Epithelial cell of proximal tubule (primary cell): ENCODE measurements at places on chromosomes 6 and 20.

DNA sequence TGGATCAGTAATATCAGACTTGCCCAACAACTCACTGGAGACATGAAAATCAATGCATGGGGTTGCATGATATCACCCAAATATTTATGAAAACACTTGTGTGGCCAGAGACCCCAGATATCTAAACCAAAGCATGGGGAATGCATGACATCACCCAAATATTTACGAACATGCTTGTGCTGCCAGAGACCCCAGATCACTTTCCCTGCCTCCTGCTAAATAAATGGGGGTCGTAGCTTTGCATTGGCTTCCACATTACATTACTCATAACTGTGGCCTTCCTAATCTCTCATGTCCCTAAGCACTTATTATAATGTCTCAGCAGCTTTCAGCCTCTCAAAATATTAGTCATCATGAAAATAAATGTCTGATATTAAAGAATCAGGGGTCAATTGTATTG is 838.0 kb upstream of the DEFB115 start:
- no peak for DNase-seq

- no peak for DNase-seq
These were observed 257.1 kb upstream of the TAB2 start for GRCh38 chr6:149060300-149060984.

GRCh38 chr6:53827531-53827930 is 32.7 kb downstream of the LRRC1 start:
- DNase-seq, result no peak

GRCh38 chr6:109870089-109870410 is 108.1 kb upstream of the GPR6 start:
- DNase-seq, result no peak

GRCh38 chr6:90559931-90560330 is 26.9 kb downstream of the MAP3K7 start:
- no peak for DNase-seq

DNA sequence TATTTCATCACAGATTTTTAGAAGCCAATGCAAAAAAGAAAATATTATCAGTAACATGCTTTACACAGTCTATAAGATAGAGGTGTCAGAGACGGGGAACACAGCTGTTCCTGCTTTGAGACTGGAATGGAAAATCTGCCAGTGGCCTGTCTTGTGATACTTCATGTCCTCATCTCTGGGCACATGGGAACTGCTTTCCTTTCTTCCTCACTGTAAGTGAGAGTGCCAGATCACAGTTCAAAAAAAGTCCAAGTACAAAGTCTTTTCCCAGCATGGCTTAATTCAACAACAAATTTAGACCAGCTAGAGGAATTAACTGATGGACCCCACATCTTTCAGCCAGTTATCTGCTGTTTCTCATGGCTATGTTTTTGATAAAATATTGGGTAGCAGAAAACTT is 490.4 kb downstream of the CDKAL1 start:
- DNase-seq, result no peak

GRCh38 chr6:150142670-150143515 is at the start of gene PPP1R14C:
TSS of gene PPP1R14C (plus strand) at chr6:150143044. CDS start at chr6:150143193, 149 bp downstream.
- no peak for DNase-seq

DNA sequence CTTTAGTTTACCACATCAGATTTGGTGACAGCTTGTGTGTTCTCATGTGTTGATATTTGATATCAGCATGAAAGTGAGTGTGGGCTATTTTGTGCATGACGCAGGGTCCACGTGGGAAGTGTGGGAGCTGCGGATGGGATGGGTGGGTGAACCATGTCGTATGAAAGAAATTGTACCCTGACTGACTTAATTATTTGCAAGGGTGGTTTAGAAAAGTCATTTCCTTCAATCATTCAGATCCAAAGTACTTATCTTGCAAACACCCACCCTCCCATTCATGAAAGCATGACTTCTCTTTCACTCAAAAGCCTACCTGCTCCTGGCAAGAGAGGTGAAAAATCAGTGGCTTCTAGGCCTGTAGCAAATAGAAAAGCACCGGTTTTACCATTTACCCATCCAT is 91.8 kb upstream of the BACH2 start:
- DNase-seq, result no peak

DNA sequence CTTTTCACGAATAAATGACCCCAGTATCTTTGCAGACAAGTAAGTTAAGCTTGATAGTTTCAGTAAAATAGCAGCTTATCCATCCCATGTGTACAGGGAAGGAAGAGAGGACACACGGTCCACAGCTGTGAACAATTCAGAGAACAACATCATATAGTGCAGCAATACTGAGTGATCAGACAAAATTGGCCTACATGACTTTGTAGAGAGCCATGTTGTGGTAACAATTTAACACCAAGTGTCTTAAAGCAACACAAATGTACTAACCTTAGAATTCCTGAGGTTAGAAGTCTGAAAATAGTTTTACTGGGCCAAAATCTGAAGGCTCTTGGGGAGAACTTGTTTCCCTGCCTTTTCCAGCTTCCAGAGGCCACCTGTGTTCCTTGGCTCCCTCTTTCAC is 12.5 kb downstream of the FAM184A start:
- DNase-seq, result no peak

- no peak for DNase-seq
These were observed 76.5 kb upstream of the TBC1D7 start for GRCh38 chr6:13404892-13405254.

GRCh38 chr6:75504465-75505222 is 11.0 kb upstream of the FILIP1 start:
- no peak for DNase-seq

GRCh38 chr6:82783587-82784236 is 281.9 kb downstream of the UBE3D start:
- no peak for DNase-seq

- DNase-seq, result peak; percentile 27
These were observed 14.3 kb upstream of the PTCRA start for GRCh38 chr6:42901538-42901957.

DNA sequence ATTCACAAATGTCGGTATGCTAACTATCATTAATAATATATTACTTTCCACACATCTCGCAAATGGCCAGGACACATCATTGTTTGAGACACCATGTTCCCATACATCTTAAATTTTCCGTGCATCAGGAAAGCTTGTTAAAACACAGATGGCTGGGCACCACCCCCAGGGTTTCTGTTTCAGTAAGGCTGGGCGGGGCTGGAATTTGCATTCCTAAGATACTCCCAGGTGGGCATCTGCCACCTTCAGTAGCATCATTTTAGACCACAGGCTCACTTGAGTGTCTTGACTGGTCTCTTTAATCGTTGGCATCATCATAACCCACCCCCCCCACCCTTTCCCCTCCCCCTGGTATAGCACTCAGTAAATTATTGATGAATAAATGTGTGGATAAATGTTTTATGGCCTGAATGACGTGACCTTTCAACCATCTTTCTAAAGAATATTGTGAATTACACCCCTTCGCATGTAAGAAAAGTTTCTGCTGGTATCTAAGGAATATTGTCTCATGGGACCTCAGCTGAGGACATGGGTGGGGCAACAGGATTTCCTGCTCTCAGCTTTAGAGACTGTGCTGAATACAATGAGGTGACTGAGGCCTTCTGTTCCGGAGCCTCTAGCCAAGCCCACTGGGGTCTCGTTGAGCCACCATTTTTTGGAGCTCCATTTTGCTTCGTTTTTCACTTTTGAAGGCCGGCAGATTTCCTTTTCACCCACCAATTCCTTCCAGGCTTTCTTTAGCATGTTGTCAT is 124.1 kb upstream of the NEDD9 start:
- no peak for DNase-seq

GRCh38 chr6:149331043-149331807 is 13.7 kb downstream of the TAB2 start:
- DNase-seq, result no peak
